ENCODE measurements at places on chromosomes 6 and 20. TPM values are rescaled to one million over a fixed set of nuclear protein-coding genes. Genes with fewer than 3 reads are reported as not detected.

DNA sequence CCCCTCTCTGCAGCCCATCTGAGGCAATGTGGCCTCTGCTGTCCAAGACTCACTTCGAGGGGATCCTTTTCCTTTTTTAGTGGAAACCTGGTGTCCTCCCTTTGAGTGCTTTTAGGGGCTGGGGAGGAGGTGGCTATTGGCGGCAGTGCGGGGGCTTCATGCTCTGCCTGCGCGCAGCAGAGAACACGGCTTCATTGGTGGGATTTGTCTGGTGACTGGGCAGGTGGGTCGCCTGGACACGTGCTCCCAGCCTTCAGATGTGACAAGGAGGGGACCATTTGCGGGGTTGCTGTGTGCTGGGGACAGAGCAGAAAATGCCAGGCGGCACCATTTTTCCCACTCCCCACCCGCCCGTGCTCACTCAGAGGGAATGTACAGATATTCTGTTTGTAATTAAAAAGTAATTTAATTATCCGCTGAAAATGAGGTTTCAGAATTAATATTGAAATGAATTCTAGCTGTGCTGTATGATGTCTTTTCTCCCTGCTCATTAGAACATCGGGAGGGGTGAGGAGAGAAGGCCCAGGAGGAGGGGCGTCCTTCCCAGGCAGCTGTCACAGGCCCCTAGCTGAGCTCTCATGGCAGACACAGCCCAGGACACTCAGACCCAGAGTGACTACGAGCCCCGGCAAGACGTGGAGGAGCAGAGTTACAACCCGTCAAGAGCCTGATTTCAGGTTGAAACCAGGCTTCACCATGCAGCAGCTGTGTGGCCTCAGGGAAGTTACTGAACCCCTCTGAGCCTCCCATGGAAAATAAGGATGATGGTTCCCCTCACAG is 417.2 kb upstream of the SULF2 start:
- H3K36me3 ChIP-seq = no peaks in the 10 kb centered on the region
- H3K27me3 ChIP-seq = no peaks in the 10 kb centered on the region
- no peak overlapping the region for H3K4me3 ChIP-seq
- no peaks in the 10 kb centered on the region for H3K4me1 ChIP-seq

DNA sequence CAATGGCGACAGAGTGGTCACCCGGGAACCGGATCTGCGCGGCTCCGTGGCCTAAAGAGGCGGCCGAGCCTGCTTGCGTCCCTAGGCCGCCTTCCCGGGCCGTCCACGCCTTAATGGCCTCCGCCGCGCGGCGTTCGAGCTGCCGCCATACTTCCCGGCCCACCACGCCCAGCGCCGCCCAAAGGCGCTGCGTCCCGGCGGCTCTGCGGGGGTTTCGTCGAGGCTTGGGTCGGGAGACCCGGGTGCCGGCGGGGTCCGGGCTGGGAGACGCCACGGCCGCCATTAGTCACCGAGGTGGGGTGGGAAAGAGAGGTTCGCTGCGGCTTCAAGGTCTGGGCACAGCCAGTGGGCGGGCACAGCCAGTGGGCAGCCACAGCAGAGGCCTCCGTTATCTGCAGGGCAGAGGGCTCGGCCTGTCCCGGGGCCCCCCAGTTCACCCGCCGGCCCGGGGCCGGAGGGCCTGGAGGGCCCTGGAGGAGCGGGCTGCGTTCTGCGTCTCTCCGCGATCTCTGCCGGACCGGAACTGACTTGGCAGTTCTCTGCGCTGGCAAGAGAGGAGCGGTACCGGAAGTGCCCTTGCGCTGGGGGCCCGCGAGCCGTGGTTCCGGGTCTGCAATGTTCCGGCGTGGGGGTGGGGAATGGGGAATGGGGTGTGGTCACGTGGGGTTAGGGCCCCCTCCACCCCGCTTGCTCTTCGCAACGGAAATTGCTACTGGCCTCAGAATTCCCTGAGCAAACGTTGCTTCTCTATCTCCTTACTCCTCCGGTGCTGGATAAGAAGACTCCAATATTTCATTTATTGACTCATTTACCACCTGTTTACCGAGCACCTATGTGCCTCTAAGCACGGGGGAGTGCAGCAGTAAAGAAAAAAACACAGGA is 82.3 kb downstream of the CNBD2 start:
- peaks cover 29% of the 10 kb centered on the region for H3K36me3 ChIP-seq
- H3K4me1 ChIP-seq = peaks cover 5% of the 10 kb centered on the region

Gene ARMC12
- not detected for total RNA-seq

GRCh38 chr6:146859795-146860495 is 261.2 kb downstream of the ADGB start:
- H3K36me3 ChIP-seq = no peaks in the 10 kb centered on the region
- no peak overlapping the region for H3K4me3 ChIP-seq
- DNase-seq = no peak
- no peaks in the 10 kb centered on the region for H3K27me3 ChIP-seq
- peaks cover 6% of the 10 kb centered on the region for H3K4me1 ChIP-seq

DNA sequence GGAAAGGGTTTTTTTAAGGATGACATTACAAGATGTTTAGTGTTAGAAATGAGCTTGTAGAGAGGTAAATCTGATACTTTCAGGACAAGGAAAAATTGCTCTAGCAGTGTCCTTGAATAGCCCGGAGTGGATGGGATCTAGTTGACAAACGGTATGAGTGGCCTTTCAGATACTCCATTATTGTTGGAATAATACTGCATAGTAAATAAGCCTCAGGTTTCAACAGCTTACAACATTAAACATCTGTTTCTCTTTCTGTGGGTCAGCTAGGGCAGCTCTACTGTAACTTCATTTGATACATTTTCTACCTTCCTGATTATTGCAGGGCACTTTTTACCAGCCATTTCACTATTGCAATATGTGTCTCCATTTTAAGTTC is 118.0 kb downstream of the B3GAT2 start:
- DNase-seq = no peak
- H3K27ac ChIP-seq = no peak overlapping the region
- H3K36me3 ChIP-seq = no peaks in the 10 kb centered on the region
- no peaks in the 10 kb centered on the region for H3K4me1 ChIP-seq
- H3K27me3 ChIP-seq = no peaks in the 10 kb centered on the region

Gene PCNA
- total RNA-seq = 409 TPM

DNA sequence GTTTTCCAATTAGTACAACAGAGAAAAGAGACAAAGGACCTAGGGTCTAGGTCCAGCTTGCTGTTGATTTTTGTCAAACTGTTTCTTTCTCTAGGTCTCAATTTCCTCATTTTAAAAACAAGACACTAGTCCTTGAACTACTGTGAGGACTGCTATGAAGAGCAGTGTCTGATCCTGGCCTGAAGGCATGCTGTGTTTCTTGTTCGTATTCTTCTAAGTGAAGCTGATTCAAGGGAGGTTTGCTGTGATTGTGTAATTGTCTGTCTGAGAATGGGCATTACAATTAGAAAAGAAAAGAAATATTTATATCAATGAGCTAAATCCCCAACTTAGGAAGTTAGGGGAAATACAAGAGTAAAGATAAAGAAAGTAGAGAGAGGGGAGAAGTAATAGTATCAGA is 228.2 kb upstream of the SUPT3H start:
- H3K27me3 ChIP-seq = no peaks in the 10 kb centered on the region
- H3K36me3 ChIP-seq = no peaks in the 10 kb centered on the region
- H3K4me1 ChIP-seq = peaks cover 13% of the 10 kb centered on the region
- no peak for DNase-seq
- H3K4me3 ChIP-seq = no peak overlapping the region

GRCh38 chr6:11353921-11354389 is 121.5 kb upstream of the NEDD9 start:
- no peaks in the 10 kb centered on the region for H3K27me3 ChIP-seq
- H3K36me3 ChIP-seq = no peaks in the 10 kb centered on the region
- no peak overlapping the region for H3K4me3 ChIP-seq

- no peak for DNase-seq
- no peaks in the 10 kb centered on the region for H3K27me3 ChIP-seq
- peak overlapping the region; percentile 98 for H3K27ac ChIP-seq
- H3K4me3 ChIP-seq = no peak overlapping the region
- peaks cover 25% of the 10 kb centered on the region for H3K4me1 ChIP-seq
Observed at GRCh38 chr6:90368001-90368400, 71.4 kb upstream of the BACH2 start.

Gene C6orf163
- 0.88 TPM for total RNA-seq

DNA sequence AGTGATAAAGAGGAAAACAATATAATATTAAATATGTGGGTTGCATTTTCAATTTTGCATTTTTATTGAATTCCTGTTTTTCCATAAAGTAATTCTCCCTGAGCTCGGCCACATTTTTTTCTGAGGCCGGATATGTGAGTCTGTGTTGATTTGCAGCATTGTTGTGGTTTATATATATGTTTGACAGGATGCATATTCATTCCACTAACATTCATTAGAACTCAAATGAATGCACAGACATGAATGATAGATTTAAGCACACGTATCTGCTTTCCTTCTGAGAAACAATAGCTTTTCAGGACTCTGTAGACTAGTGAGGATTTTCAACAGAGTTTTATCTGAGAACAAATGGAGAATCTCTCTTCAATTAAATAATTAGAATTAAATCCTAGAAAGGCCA is 10.6 kb upstream of the EXOC2 start:
- DNase-seq = no peak
- no peak overlapping the region for H3K4me3 ChIP-seq
- H3K4me1 ChIP-seq = peaks cover 95% of the 10 kb centered on the region
- peak overlapping the region; percentile 48 for H3K27ac ChIP-seq
- no peaks in the 10 kb centered on the region for H3K36me3 ChIP-seq

- H3K27ac ChIP-seq = no peak overlapping the region
- DNase-seq = no peak
- H3K4me1 ChIP-seq = no peaks in the 10 kb centered on the region
- H3K4me3 ChIP-seq = no peak overlapping the region
Observed at GRCh38 chr20:54148947-54149764, 24.6 kb downstream of the CYP24A1 start.

DNA sequence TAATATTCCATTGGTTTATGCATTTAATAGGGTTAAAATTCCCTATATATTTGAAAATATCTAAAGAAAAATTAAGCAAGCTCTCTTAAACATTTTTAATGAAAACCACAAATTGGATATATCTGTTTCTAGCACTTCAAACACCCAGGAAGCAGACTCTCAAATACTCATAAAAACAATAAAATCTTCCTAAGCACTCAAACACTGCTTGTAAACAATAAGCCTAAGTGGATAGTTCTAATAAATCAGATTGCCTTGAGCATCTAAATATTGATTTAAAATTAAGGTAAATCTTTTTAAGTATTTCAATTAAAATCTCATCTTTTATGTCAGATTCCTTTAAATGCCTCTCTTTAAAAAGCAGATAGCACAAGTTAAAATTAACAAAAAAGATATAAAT is 254.4 kb downstream of the KCNQ5 start:
- no peaks in the 10 kb centered on the region for H3K4me1 ChIP-seq
- no peak for DNase-seq
- H3K36me3 ChIP-seq = no peaks in the 10 kb centered on the region

Gene HS3ST5
- 2.9 TPM for total RNA-seq

Gene TUBB2B
- 49.5 TPM for total RNA-seq

- H3K27ac ChIP-seq = no peak overlapping the region
- no peaks in the 10 kb centered on the region for H3K27me3 ChIP-seq
- H3K4me1 ChIP-seq = peaks cover 6% of the 10 kb centered on the region
- no peaks in the 10 kb centered on the region for H3K36me3 ChIP-seq
- DNase-seq = no peak
- H3K4me3 ChIP-seq = no peak overlapping the region
Observed at GRCh38 chr6:147563472-147563871, 55.0 kb downstream of the SAMD5 start.

Gene MYCT1
- not detected for total RNA-seq

GRCh38 chr6:37314487-37315156 is 39.2 kb upstream of the RNF8 start:
- peaks cover 15% of the 10 kb centered on the region for H3K4me1 ChIP-seq
- no peaks in the 10 kb centered on the region for H3K27me3 ChIP-seq
- no peak overlapping the region for H3K4me3 ChIP-seq
- no peak overlapping the region for H3K27ac ChIP-seq
- no peak for DNase-seq
- H3K36me3 ChIP-seq = peaks cover 63% of the 10 kb centered on the region

- no peak overlapping the region for H3K27ac ChIP-seq
- no peaks in the 10 kb centered on the region for H3K27me3 ChIP-seq
- H3K4me1 ChIP-seq = peaks cover 14% of the 10 kb centered on the region
- H3K4me3 ChIP-seq = no peak overlapping the region
- DNase-seq = no peak
Observed at GRCh38 chr20:49270177-49270576, 7.7 kb downstream of the ZNFX1 start.

GRCh38 chr6:33925210-33925609 is 121.4 kb upstream of the MLN start:
- no peaks in the 10 kb centered on the region for H3K4me1 ChIP-seq
- H3K27ac ChIP-seq = no peak overlapping the region
- H3K4me3 ChIP-seq = no peak overlapping the region
- H3K36me3 ChIP-seq = no peaks in the 10 kb centered on the region
- H3K27me3 ChIP-seq = no peaks in the 10 kb centered on the region

DNA sequence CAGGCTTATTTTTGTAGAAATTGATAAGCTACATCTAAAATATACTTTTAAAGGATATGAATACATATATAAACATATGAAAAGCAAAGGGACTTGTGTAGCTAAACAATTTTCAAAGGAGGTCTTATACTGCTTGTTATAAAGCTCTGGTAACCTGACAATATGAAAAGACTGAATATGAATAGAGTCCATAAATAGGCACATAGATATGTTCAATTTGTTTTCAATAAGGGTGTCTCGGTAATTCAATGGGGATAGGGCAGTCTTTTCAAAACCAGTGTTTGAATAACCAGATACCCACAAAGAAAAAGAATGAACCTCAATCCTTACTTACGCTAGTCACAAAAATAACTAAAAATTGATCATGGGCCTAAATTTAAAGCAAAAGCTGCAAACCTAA is 9.3 kb upstream of the MAP3K5 start:
- no peak overlapping the region for H3K4me3 ChIP-seq
- H3K4me1 ChIP-seq = no peaks in the 10 kb centered on the region
- H3K27me3 ChIP-seq = peaks cover 4% of the 10 kb centered on the region
- no peak overlapping the region for H3K27ac ChIP-seq
- H3K36me3 ChIP-seq = no peaks in the 10 kb centered on the region

DNA sequence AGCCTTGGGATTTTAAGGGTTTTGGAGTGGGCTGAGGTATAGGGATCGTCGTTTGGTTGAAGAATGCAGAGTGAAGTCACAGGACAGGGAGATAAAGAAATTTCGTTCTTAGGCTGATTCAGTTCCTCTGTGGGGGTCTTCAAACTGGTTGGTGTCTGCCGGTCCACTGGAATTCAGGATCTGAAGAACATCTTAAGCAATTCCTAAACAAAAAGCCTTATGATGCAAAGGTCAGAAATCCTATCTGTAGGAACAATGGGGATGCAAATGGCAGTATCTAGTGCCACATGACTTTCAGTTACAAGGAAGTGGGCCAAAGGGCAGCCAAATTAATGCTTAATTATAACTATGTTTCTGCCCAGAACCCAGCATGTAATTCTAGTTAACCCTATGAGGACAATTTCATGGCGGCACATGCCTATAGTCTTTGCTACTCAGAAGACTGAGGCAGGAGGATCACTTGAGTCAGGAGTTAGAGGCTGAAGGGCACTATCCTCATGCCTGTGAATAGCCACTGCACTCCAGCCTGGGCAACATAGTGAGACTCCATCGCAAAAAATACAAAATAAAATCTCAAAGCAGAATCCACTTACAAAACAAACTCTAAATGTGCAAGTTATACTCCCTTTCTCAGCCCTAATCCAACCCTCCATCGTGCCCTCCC is 4.6 kb upstream of the SLC2A10 start:
- H3K27me3 ChIP-seq = no peaks in the 10 kb centered on the region

- no peaks in the 10 kb centered on the region for H3K27me3 ChIP-seq
- H3K36me3 ChIP-seq = no peaks in the 10 kb centered on the region
- H3K4me1 ChIP-seq = no peaks in the 10 kb centered on the region
- H3K4me3 ChIP-seq = no peak overlapping the region
- no peak overlapping the region for H3K27ac ChIP-seq
- DNase-seq = no peak
Observed at GRCh38 chr6:45320349-45320748, 7.8 kb upstream of the RUNX2 start.

Gene GRM1
- not detected for total RNA-seq

Measured in SJSA1 (cell line).